ELF-1 (cell line): ENCODE measurements at places on chromosomes 7 and 10.

DNA sequence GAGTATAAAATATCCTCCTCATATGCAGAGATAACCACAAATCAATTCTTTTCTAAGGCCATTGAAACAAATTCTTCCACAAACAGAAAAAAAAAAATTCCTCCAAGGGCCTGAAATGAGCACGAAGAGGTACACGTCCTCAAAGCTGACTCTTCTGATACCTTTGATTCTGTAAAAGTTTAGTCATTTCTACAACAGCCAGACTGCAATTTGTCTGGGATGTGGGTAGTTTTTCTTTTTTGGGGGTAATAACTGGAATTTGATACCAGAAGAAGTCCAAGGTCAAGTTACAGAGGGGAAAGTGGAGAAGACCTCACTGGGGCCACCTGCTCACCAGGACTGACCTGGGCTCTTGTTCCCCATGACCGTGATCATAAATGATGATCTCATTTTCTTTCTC lies 121.8 kb downstream of the AOAH start:
- no peak for DNase-seq

DNA sequence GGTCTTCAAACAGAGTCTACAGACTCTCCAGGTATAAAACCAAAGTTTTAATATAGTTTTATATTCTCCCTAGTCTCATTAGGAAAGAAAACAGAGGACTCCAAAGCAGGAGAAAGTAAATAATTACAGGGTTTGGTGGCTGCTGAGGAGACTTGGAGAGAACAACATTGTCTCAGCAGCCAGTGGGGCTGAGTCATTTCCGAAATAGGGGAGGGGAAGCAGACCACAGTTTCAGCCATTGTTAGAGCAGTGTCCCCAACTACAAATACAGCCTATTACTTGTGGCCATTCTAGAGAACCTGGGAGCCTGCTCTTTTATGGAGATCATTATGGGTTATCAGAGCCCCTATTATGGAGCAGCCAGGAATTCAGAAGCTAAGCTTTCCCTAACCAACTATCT lies 44.2 kb upstream of the A1CF start:
- DNase-seq = no peak

- DNase-seq = no peak
Measured at GRCh38 chr10:124657806-124658205, 86.4 kb downstream of the FAM53B start.

DNA sequence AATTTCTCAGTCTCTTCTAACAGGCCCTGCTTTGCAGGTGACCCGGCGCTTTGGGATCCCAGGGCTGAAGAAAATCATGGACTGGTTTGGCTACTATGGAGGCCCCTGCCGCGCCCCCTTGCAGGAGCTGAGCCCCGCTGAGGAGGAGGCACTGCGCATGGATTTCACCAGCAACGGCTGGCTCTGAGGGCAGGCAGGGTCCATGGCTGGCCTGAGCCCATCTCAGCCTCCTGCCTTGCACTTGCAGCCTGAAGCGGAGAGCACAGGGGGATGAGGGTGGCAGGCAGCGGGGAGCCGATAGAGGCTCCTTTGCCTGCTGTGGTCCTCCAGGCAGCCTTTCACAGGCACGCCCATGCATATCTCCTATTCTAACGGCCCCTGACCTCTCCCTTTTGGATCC lies 21.8 kb downstream of the MORN4 start:
- DNase-seq = peak; percentile 32

- DNase-seq = no peak
Measured at GRCh38 chr10:36017137-36017536, 375.0 kb upstream of the FZD8 start.

GRCh38 chr7:3301449-3301731 lies 338 bp downstream of the SDK1 start:
- no peak for DNase-seq

DNA sequence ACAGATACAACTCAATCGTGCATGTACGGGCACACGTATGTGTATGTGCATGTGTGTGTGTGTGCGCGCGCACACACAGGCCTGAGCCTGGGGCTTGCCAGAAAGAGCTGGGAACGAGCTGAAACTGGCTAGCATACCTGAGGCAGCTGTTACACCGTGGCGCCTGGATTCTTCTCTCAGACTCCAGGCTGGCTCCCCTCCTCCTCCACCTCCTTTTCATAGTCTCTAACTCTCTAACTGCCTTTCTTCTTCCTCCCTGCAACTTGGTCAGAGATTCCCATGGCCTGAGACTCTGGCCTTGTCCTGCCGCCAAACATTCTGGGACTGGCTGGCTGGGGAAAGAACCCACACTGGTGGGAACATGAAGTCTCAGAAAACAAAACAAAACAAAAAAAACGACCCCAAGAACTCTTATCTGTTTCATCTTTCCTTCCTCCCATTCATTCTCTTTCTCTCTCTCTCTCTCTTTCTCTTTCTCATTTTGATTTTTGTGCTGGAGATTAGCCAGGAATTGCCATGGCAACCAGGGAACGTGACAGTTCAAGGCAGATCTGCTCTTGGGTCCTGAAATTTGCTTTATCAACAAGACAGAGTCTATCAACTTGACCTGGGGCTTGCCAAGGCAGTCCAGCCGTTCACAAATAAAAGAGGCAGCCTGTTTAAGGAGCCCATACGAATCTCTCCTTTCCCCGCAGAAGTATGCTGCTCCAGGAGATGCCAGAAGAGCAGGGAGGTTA lies 76.8 kb upstream of the SEM1 start:
- peak; percentile 70 for DNase-seq

DNA sequence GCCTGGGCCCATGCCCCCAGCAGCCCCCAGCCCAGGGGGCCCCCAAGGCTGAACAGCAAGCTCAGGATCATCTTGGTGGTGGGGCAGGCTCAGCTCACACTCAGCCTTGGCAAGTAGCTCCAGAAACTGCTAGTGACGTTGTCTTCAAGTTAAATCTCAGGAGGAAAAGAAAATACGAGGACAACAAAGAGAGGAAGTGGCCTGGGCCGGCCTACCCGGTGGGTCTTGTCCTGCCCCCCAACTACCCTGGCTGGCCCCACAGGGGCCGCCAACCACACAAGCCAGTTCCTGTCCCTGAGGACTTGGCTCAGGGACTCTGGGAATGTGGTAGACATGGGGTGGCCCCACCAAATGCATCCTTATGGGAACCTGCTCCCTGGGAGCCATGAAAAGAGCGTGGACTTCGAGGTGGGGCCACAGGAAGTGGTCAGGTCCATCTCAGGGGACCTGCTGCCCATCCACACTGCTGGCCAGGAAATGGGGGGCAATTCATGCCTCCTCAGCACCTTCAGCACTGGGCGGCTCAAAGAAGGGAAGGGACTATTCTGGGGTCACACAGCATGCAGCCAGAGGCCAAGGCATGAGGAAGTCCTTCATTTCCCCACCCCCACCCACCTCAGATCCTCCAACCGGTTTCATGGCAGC lies at the start of gene MMRN2:
TSS of gene MMRN2 (minus strand) at position 145 of the 645 bp plus-strand sequence. CDS start at position 71, 74 bp downstream.
- no peak for DNase-seq

- peak; percentile 26 for DNase-seq
Measured at GRCh38 chr7:119842786-119843185, 430.2 kb upstream of the KCND2 start.

DNA sequence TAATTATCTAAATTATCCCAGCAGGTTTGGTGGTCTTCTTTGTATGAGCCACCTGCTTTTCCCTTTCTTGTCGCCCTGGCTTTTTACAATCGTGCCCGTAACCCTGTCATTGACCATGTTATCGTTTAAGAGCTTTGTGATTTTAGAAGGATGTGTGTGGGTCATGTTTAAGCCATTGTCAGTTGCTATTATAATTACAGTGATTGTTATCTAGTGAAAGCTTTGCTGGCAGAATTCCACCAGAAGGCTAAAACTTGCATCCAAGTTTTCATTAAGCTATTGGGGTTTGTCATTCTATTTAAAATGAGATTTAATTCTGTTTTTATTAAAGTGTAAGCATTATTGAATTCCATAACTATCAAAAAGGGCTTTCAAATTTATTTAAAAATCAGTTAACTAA lies 354.2 kb upstream of the TMEM229A start:
- no peak for DNase-seq

- DNase-seq = peak; percentile 82
Measured at GRCh38 chr7:101422356-101423195, 59.9 kb downstream of the COL26A1 start.

GRCh38 chr10:60299390-60299778 lies 90.3 kb downstream of the ANK3 start:
- DNase-seq = no peak

DNA sequence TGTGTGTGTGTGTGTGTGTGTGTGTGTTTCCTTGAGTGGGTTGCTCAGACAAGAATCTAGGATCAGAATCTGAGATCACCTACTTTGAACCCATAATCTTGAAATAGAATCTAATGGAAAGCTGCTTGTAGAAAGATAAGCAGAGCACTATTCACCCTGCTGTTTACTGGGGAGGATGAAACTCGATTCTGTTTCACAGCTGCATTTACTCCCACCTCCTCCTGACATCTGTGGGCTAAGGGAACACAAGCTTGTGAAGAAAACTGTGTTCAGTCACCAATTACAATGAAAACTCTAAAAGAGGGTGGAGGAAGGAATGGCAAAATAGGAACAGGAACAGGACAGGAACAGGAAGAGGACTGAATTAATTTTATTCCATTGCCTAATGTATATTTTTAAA lies 269.5 kb downstream of the TSPAN12 start:
- no peak for DNase-seq

GRCh38 chr10:8731121-8732095 lies 676.9 kb downstream of the GATA3 start:
- peak; percentile 6 for DNase-seq

GRCh38 chr7:107917763-107918651 lies 27.0 kb downstream of the DLD start:
- no peak for DNase-seq

- DNase-seq = no peak
Measured at GRCh38 chr7:22640269-22640668, 86.7 kb upstream of the IL6 start.

- peak; percentile 70 for DNase-seq
Measured at GRCh38 chr10:98321186-98321780, 53.3 kb upstream of the LOXL4 start.

GRCh38 chr10:113369365-113369694 lies 183.5 kb upstream of the HABP2 start:
- no peak for DNase-seq

DNA sequence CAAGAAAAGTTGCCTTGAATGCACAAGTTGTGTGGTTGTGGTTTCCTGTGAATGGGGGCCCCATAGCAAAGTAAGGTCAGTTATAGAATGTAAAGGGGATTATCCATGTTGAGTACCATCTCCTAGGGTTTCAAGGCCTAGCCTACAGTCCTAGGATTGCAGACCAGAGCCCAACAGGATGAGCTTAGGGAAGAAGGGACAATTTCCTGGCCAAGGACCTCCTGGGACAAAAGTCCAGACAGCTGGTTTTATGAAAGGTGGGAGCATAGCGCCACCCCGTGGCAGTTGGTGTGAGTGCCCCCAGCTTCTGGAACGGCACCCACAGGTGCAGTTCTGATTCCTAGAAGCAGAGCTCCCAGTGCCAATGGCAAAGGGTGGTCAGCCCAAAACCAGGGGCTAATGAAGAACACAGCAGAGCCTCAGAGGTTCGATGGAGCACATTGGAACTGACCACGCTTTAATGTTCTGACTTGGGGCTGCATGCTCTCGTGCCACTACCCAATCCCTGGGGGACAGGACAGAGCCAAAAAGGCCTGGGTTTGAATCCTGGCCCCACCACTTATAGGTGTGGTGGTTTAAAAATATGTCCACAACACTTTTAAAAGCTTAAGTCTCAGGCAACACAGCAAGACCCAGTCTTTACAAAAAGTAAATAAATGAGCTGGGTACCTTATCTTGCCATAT lies 25.8 kb upstream of the TMEM120A start:
- peak; percentile 82 for DNase-seq

- peak; percentile 68 for DNase-seq
Measured at GRCh38 chr7:56092789-56093531, at the start of gene PHKG1. Gene PHKG1 (minus strand): TSS chr7:56092952. CDS start chr7:56088941, 4,011 bp downstream.

DNA sequence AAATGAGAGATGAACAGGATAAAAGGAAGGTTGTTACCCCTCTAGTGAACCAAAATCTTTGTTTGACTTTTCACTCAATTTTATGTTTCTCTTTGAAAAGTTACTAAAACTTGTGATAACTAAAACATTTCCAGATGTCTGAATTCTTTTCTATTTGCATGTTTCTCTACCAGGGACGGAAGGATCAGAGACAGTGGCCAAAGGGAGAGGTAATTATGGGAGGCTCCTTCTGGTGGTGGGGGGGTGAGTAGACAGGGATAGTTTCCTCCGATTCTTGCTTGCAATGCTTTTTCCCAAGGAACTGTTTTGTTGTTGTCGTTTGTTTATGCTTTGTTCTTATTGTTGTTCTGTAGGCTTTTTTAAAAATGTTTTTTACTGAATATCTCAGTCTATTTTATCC lies 374.8 kb downstream of the INHBA start:
- DNase-seq = no peak

DNA sequence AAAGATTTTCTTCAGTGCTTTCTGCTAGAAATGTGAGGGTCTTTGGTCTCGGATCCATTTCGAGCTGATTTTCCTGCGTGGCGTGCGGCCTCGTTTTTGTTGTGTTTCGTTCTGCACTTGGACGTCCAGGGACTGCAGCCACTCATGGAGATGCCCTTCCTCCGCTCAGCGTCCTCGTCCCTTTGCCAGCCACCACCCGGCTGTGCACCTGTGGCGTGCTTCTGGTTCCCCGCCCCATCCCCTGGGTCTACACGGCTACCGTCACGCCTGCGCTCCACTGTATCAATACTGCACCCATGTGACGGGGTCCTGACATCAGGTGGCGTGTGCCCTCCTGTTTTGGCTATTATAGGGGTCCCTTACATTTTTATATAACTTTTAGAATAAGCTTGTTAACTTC lies 42.7 kb upstream of the NKX6-2 start:
- no peak for DNase-seq

DNA sequence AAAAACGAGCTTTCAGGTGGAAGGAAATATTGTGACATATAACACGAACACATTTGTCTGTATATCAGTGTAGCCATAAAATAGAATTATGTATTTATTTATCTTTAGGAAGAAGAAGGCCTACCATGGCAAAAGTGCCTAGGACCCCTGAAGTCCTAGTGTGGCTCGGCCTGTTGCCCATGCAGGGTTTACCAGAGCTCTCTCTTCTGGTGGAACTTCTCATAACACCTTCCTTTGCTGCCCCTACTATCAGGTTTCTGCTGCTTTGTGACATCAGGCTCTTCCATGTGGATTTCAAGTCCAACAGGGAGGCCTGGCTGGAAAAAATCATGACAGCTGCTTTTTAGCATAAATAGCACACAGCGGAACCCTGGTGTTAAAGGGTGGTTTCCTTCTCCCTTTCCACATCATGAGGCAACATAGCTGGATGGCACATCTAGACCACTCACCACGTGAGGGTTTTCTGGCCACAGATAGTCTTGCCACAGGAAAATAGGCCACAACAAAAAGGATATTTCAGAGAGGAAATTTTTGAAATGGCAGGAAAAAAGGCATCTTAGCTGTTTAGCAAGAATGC lies 44.8 kb upstream of the ADO start:
- no peak for DNase-seq

- DNase-seq = no peak
Measured at GRCh38 chr7:55512635-55513191, 59.6 kb downstream of the VOPP1 start.

- DNase-seq = no peak
Measured at GRCh38 chr7:118755067-118755625, 530.6 kb downstream of the ANKRD7 start.

- DNase-seq = no peak
Measured at GRCh38 chr7:8625612-8626011, 192.2 kb downstream of the NXPH1 start.
